ENCODE measurements at places on chromosomes 2 and 18. TPM values are rescaled to one million over a fixed set of nuclear protein-coding genes. Genes with fewer than 3 reads are reported as not detected.

GRCh38 chr2:238864207-238865014 lies 16.5 kb downstream of the TWIST2 start:
- H3K27ac ChIP-seq: peak overlapping the region; percentile 53
- no peaks in the 10 kb centered on the region for H3K36me3 ChIP-seq
- H3K27me3 ChIP-seq: no peaks in the 10 kb centered on the region
- H3K4me3 ChIP-seq: peak overlapping the region; percentile 29
- peak; percentile 90 for DNase-seq
- H3K4me1 ChIP-seq: peaks cover 26% of the 10 kb centered on the region

GRCh38 chr18:58789876-58790240 lies 74.8 kb upstream of the ZNF532 start:
- H3K36me3 ChIP-seq: no peaks in the 10 kb centered on the region
- no peaks in the 10 kb centered on the region for H3K27me3 ChIP-seq
- H3K4me1 ChIP-seq: peaks cover 32% of the 10 kb centered on the region

DNA sequence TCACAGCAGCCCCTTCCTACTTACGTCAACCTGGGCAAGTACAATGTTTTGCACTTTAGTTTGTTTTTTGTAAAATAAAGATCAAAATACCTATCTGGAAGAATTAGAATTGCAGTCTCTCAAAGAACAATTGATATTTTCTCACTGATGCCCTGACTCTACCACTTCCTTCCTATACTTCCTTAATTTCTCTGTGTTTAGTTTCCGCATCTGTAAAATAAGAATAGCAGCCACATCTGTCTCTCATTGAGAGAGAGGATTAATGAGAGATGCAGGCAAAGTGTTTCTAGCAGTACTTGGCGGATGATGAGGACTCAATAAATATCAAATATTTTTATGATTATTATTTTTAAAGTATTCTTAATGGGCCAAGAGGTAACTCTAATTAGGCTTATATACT lies 122.6 kb upstream of the PIEZO2 start:
- no peaks in the 10 kb centered on the region for H3K4me1 ChIP-seq
- H3K36me3 ChIP-seq: no peaks in the 10 kb centered on the region
- no peak for DNase-seq
- no peak overlapping the region for H3K27ac ChIP-seq
- H3K4me3 ChIP-seq: no peak overlapping the region

AQP4 gene
- total RNA-seq: 0.43 TPM
